Upper lobe of right lung (tissue), 1 donor: ENCODE measurements at places on chromosomes 1 and 21. TPM values are rescaled to one million over a fixed set of nuclear protein-coding genes. Genes with fewer than 3 reads are reported as not detected.

DNA sequence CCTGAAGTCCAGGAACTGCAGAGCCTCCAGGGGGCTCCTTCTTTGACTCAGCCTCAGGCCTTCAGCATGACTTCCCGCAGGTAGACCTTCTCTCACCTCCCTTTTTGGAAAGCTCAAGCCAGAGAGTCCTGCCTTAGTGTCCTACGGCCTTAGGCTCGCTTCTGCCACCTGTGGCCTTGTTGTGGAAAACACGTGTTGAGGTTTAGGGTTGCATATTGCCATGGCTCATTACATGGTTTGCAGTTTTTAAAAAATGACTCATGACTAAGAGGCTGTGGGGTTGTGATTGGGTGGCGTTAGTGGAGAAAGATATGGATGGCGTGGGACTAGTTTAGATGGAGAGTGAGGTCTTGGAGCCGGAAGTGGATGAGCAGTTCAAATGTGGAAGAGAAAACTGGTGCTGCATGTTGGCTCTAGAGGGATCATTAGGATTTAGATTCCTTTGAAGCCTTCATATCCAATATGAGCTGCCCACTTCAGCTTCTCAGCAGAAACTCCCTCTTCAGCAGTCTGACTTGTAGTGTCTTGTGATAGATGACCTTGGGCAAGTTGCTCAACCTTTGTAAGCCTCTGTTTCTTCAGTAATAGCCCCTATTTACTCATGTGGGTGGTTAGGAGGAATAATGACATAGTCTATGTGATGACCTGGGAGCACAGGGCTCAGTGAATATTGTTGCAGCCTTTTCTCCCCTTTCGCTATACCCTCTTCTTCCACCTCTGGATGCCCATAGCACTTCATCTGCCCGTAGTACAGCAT is 6.5 kb upstream of the FGGY start:
- DNase-seq: peak; percentile 71

PGBD5 gene
- total RNA-seq: 5.1 TPM

GRCh38 chr1:69163241-69163640 is 404.5 kb upstream of the LRRC7 start:
- no peak for DNase-seq

ZNF697 gene
- total RNA-seq: 11.4 TPM

CFAP45 gene
- 1.9 TPM for total RNA-seq

CD84 gene
- total RNA-seq: 20.7 TPM

DNA sequence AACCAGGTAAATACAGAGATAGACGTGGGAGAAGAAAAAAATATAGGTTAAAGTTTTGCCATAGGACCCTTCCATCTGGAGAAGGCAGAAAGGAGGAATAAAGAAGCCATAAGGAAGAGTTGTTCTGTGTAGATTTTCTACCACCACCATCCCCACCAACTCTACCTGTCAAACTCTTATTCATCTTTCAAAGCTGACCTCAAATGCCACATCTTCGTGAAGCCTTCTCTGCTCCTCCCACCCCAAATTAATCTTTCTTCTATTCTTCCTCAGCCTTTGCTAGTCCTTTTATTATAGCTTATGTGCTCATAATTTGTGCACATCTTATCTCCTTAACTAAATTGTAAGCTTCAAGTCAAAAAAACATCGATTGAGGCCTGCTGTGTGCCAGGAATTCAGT is 1.3 kb upstream of the NECTIN4 start:
- no peak for DNase-seq

AMIGO1 gene
- 13.3 TPM for total RNA-seq

DNA sequence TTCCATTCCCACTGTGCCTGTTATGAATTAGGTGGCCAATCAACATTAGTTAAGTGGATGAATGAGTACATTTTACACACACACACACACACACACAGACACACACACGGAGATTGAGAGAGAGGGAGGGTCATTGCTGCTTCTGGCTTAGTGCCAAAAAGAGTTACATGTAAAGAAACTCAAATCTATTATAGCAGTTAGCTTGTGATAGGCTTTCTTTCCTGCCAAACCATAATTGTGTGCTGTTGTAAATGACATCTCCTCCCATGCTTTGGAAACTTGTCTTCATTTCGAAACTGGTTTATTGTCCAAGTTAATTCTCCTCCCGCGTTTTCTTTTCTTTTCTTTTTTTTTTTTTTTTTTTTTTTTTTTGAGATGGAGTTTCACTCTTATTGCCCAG is 1.4 kb upstream of the MT1HL1 start:
- no peak for DNase-seq

DNA sequence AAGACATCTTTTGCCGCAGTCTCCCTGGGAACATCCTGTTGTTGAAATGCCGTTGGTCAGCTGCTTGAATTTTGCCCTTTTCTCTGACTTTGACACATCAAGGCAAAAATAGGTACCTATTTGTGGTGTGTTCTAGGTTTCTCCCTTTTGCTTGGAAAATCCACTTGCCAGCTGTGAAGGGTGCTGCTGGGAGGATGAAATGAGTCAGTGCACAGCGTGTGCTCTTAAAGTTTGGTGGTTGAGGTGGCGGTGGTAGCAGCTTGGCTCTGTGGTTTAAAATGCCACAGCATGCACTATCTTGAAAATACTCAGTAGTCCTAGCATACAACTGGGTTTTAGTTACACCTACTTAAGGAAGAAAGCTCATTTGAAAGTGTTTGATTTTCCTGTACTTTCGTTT is 183.8 kb downstream of the DHRS3 start:
- DNase-seq: no peak

DNA sequence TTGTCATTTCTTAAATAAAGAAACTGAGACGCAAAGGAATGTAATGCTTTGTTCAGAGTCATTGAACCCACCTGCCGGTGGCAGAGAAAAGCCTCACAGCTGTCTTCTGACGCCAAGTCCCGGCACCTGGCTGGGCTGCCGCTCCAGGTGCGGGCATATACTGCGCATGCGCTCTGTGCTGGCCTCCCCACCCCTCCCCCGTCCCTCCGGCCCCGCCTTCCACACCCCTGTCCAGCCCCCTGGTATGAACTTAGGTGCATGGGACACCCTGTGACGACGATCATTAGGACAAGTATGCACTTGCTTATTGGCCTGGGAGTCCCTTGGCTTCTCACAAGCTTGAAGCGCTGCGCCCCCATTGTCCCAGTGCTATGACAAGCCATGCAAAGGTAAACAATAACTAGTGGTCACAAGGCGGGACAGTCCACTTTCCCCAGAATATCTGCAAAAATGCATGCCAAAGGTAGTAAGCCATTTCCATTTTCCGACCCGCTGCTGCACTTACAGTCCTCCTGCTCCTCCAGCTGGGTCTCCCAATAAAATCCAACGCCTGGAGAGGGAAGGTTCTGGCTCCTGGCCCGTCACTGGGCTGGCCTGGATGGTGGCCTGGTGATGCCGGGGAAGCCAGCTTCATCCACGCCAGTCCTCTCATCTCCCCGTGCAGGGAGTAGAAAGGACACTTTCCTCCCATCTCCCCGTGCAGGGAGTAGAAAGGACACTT is 100.4 kb downstream of the PSMG1 start:
- no peak for DNase-seq

SMCP gene
- total RNA-seq: not detected

DNA sequence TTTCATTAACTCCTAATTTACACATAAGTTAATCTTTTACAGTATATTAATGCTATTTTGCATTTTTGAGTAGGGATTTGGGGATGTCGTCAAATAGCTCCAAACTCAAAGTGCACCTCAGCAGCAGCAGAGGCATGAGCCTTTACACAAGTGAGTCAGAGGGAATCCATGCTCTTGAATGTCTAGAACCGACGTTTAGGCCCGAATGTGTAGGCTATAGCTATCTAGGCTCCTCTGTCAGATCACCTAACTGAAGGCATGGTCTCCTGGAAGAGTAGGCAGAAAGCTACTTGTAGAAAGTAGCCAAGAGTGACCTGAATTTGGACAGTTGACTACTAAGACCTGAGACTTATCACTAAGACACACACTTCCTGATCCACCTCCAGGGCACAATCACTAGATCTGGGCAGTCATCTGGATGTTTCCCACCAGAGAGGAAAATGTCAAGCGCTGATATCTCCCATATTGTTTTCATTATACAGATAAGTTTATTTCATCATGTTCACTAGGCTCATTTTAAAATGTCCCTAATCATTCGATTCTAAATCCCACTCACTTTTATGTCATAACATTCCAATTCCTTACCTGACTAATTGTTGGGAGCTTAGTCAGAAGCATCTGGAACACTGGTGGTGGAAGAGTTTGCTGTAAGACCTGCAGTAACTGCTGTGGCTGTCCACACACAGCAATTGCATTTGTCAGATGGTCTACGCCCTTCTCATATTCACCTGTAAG is 15.3 kb downstream of the TOMM20 start:
- no peak for DNase-seq
